Fibroblast of the conjunctiva (primary cell): ENCODE measurements at places on chromosomes 13 and 19.
A peak's percentile ranks its signal among the peaks of the same experiment; 100 is the strongest.

GRCh38 chr13:61247149-61247936 lies 168.3 kb downstream of the PCDH20 start:
- DNase-seq = no peak

- peak; percentile 90 for DNase-seq
Observed at GRCh38 chr19:31214086-31214485, 135.2 kb downstream of the TSHZ3 start.

DNA sequence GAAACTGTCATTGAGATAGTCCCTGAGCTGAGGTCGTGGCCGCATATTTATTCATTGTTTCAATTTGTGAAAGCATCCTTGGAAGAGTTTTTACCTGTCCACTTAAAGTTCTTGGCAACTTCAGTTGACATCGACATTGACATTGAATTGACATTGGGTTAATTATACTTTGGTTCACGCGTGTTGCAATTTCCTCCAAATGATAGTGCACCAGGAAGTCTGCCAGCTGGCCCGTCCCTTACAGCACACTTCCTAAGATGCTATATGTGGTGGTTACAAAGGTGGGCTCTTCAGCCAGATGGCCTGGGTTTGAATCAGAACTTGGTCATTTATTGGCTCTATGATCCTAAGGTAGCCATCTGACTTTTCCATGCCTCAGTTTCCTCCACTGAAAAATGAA lies 176.0 kb downstream of the FGF14 start:
- DNase-seq = no peak

DNA sequence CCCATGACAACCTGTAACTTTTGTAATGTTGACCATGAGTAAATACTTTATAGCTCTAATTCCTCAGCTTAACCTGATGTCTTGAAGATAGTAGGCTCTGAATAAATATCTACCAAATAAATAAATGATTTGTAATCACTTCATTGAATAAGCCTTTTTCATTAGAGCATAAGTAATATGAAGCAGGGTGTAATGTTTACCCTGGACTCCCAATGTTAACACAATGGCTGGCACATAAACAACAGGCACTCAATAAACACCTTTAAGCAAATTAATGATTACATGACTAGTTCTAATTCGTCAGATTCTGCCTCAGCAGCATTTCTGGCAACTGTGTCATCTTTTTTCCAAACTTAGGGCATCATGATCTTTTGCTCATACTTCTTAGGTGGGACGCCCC lies 396.3 kb downstream of the LIG4 start:
- no peak for DNase-seq

DNA sequence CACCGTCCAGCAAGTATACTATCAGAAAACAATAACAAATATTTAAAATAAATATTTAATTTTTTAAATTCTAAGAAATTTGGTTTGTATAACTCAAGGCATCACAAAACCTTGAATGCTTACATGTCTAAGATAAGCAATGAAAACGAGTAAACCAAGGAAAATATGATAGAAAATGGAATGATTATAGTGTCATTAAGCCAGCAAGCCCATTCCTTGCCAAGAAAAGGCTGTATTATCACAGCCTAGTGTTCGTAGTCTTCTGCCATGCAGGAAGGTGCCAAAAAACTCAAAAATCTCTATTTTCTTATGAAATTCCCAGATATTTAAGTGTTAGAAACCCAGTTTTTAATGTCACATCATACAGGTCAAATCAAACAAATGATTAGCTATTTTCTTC lies 136.4 kb downstream of the STOML3 start:
- DNase-seq = no peak

DNA sequence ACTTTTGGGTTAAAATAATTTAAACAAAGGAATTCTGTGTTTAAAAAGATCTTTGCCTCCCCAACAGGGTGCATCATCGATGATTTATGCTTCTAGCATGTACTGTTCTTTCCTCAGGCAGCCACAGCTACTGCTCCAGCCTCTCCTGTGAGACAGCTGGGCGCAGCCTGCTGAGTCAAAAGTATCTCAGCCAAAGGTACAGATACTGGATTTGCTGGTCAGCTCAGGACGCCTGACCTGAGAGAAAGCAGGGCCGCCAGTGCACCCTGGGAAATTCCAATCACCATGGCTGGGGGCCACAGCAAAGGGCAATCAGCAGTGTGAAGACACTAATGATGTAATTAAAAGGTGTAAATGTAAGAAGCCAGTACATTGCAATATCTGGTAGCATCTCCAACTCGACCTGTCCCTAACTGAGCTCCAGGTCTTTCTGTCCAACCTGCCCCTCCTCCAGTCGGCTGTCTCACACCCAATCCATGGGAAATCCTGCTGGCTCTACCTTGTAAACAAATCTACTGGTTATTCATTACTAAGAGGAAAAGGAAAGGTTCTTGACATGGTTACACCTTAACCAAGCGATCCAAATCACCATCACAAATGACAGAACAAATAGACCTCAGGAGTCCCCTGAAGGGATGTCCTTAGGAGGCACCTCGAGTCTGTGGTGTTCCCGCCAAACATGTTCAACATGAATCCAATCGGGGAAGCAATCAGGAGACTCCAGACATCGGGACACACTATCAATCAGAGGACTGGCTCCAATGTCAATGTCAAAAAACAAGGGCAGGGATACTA lies 7.3 kb downstream of the OPA3 start:
- peak; percentile 58 for DNase-seq

- peak; percentile 59 for DNase-seq
Observed at GRCh38 chr19:16386619-16387240, 62.1 kb downstream of the KLF2 start.

GRCh38 chr13:38147050-38147449 lies 202.6 kb upstream of the UFM1 start:
- no peak for DNase-seq

- no peak for DNase-seq
Observed at GRCh38 chr13:112875627-112876026, 93.4 kb upstream of the MCF2L start.

DNA sequence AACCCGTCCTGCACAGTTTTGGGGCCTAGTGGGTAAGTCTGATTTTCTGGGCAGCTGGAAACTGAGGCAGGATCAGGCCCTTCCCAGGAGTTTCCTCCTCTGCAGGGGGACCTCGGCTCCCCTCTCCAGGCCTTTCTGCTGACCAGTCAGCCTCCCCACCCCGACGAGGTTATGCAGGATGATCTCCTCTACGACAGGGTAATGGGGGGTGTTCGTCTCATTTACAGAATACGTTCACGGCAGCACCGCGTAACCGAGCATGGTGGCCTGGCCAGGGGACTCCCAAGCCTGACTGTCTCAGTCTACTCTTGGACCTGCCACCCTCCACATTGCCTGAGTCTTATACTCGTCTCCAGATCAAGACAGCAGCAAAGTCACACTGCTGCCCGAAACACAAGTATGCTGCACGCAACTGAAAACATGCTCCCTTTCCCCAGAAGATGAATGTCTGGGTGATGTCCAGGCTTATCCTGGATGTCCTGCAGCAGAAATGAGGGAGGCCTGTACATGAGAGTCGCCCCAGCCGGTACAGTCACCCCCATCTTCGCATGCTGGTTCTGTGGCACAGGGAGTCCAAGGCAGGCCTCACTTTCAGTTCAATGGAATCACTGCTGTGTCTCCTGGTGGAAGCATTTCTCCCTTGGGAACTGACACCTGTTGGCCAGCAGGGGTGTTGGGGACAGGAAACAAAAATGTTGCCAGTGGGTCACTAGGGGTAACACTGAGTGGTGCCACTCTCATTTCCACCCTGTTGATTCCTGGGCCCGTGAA lies 120.8 kb downstream of the SOX1 start:
- DNase-seq = no peak

GRCh38 chr19:13152356-13152973 lies 2.3 kb downstream of the IER2 start:
- DNase-seq = no peak

DNA sequence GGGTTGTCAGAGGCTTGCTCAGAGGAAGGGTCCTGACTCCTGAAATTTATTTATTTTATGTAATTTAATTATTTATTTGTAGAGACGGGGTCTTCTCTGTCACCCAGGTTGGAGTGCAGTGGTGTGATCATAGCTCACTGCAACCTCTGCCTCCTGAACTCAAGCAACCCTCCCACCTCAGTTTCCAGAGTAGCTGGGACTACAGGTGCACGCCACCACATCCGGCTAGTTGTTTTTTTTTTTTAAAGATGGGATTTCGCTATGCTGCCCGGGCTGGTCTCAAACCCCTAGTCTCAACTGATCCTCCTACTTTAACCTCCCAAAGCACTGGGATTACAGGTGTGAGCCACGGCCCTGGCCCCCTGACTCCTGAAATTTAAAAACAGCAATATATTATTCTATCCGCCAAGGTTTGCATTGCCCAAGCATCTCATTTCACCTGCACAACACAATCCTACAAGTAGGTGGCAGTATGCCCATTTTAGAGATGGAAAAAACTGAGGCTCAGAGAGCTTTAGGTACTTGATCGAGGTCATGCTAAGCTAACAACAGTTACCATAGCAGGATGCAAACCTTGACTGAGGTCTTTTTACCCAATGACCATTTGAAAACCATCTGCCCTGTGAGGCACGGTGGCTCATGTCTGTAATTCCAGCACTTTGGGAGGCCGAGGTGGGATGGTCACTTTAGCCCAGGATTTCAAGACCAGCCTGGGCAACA lies 18.1 kb downstream of the ARHGEF18 start:
- no peak for DNase-seq

- DNase-seq = no peak
Observed at GRCh38 chr19:44278181-44278690, 18.6 kb downstream of the ZNF233 start.

DNA sequence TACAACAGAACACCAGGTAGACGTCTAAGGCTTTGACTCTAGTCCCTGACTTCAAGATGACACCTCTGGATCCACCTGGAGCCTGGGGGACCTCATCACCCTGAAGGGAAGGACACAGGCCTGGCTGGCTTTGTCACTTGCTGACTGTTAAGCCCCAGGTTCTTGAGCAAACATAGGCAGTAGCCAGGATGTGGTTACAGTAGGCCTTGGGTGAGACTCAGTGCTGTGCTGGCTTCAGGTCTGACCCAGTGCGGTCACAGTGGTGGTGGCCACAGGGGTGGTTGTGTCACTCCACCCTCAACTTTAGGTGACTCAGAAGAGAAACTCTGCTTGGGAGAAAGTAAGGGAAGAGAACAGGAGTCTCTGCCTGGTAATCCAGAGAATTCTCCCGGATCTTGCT lies 497.8 kb downstream of the UQCRFS1 start:
- no peak for DNase-seq

- no peak for DNase-seq
Observed at GRCh38 chr13:25910991-25911419, 140.8 kb downstream of the SHISA2 start.

DNA sequence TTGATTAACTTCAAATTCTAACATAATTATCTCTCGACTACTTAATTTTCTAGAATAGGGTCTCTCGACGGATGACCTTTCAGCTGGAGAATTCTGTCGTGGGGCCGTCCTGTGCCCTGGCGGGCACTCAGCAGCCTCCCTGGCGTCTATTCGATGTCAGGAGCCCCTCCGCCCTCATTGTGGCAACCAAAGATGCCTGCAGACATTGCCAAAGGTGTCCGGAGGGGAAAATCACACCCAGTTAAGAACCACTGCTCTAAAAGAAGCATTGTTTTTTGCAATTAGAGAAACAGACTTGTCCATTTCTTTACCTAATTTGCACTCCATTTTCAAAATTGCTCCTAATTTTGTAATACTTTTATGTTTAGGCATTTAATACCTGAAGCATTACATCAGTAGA lies 79.2 kb upstream of the ARHGEF7 start:
- no peak for DNase-seq

DNA sequence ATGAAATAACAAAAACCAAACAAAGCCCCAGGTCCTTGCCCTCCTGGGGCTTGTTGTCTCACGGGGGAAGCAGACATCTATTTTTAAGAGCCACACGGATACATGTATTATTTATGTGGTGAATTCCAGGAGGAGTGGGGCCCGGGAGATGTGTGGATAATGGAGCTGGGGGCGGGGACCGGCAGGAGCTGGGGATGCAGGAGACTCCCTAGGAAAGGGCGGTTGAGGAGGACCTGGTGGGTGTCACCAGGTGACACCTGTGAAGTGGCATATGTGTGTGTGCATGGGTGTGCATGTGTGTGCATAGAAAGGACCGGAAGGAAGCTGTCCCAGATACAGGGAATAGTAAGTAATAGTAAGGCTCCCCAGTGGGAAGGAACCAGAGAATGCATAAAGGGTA lies 148.9 kb downstream of the URI1 start:
- no peak for DNase-seq

DNA sequence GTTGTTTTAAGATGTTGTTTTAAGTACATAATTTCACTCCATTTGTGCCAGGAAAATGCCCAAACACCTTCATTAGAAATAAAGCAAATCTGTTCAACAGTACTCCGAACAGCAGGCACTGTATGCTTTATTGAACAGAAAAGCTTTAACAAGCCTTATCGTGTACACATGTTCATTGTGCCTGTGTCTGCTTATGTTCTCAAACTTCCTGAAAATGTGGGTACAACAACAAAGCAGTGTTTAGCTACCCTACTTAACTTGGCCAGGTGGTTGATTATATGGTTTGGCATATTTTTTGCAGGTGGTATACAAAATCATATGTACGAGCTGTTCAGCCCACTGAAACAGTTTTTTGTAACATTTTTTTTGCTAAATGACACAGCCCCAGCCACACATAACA lies 718.0 kb downstream of the DACH1 start:
- no peak for DNase-seq

DNA sequence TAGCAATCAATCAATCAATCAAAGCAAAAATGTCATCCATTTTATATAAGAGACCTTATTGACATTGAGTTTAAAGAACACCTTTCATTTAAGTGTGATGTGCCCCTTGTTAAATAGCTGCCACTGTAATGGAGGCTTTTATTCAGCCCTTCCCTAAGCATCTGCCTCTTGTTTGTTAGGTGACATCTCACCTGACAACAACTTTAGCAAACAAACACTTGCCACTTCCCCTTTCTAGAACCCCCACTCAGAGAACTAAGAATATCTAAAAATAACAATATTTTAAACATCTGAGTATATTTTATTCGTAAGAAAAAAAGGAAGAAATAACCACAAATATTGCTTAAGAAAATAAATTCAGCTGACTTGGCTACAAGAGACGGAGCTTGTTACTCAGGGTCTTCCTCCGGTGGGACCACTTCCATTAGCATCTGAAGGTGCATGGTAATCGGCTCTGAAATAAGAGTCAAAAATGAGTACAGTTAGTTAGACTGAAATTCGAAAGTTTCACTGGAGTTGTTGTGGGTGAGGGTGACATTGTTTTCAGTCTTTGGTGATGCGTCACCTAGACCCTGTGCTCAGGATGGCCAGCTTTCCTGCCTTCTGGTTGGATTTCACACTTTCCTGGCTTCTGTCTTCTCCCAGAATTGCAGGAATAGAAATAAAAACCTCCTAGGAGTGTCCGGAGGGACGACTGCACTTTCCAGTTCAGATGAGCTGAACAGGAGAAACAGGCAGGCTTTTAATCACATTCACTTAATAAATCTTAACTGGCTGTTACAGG lies 39.1 kb downstream of the SLC7A9 start:
- DNase-seq = no peak

GRCh38 chr13:106186366-106187030 lies 349.0 kb downstream of the EFNB2 start:
- no peak for DNase-seq

- no peak for DNase-seq
Observed at GRCh38 chr13:41981951-41982715, 21.2 kb upstream of the VWA8 start.
